ENCODE measurements at places on chromosomes 3 and 15.

DNA sequence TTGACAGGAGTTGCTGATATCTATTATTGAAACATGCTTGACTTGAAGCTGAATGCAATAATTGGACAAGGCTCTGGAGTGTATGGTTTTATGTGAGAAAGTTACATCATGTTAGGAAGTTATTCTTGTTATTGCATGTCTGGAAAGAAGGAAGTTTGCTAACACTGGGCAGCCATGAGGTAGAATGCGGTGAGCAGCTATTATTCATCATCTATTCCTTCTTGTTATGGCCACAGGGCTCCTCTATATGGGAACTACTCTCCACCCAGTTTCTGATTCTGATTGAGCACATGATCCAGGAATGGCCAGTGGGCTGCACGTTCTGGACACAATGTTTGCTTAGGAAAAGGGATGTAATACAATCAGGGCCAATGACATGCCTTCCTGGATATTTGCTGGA lies 37.8 kb upstream of the SCN5A start:
- DNase-seq: no peak

- DNase-seq: no peak
Observed at GRCh38 chr15:73028831-73029451, 23.3 kb upstream of the NEO1 start.

DNA sequence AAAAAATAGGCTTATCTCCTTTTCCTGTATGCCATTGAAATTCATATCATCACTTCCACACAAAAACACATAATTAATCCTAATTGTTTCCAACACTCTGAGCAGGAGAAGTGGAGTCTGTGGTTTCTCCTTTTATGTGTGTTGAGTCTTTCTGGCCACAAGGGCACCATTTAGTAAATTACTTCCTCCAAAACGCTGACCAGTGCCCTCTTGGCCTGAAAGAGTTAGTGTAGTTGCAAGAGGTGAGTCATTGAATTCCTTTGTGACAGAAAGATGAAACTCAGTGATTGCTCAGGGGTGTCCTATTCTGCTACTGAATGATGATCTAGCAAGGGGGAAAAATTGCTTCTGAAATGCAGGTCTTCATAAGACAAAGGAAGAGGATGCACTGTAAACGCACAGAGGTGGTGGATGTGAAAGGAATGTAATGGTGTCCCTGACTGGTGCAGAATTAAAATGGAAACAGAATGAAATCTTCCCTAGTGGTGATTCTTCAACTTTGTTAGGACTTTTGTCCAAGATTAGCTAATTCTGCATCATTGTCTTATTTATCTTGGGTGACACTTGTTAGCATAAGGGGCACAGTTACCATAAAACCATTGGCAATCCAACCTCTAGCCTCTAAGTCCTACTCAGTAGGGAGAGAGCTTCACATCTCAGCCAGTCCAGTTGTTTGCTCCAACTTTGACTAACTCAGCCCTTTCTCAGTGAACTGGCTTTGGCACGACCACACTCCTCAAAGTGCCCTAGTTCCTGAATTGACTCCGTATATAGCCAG lies 208.4 kb upstream of the NANOGP8 start:
- DNase-seq: no peak

GRCh38 chr3:31676556-31676955 lies 143.8 kb downstream of the STT3B start:
- no peak for DNase-seq

DNA sequence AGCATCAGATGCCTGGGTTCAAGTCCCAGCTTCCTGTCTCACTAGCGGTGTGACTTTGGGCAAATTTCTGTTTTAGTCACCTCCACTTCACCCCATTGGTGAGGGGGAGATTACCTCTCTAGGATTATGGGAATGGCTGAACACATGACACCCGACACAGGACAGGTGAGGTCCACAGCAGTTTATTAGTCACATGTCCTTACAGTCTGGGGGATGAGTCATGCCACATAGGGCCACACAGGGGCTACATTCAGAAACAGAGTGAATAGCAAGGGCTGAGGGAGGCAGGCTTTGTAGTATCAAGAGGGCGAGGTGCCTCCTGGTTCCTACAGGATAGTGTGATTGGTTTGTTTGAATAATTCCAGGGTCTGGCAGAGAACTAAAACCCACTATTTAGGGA lies 15.2 kb upstream of the ITGA11 start:
- DNase-seq: no peak

DNA sequence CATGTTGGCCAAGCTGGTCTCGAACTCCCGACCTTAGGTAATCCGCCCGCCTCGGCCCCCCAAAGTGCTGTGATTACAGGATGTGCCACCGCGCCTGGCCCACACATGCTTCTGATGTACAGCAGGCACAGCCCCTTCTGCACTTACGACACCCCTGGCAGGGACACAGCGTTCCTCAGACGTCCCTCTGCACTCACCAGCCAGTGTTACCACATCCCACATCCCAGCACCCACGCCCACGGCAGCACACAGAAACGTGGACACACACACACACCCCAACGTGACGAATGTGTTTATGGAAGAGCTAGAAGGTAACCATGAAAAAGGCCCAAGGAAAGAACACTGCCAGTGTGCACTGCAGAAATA lies 576 bp upstream of the RPAP1 start:
- no peak for DNase-seq

DNA sequence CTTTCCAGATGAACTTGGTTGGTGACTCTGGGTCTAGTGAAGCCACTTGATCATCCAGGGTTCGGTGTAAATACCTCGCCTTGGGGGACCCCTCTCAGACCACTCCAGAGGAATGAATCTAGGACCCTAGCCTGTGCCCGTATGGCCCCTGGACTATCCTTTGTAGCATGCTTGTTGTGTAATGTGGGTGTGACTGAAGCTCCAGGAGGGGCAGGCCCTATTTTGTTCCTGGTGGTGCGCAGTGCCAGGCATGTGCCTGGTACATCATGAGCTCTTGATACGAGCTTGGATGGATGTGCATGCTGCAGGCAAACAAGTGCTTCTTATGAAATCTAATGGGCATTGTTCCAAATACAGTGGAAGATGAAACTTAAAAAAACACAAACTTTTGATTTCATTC lies 82.8 kb downstream of the EBLN2 start:
- DNase-seq: no peak

- no peak for DNase-seq
Observed at GRCh38 chr3:49098429-49098828, 4.6 kb upstream of the QRICH1 start.

DNA sequence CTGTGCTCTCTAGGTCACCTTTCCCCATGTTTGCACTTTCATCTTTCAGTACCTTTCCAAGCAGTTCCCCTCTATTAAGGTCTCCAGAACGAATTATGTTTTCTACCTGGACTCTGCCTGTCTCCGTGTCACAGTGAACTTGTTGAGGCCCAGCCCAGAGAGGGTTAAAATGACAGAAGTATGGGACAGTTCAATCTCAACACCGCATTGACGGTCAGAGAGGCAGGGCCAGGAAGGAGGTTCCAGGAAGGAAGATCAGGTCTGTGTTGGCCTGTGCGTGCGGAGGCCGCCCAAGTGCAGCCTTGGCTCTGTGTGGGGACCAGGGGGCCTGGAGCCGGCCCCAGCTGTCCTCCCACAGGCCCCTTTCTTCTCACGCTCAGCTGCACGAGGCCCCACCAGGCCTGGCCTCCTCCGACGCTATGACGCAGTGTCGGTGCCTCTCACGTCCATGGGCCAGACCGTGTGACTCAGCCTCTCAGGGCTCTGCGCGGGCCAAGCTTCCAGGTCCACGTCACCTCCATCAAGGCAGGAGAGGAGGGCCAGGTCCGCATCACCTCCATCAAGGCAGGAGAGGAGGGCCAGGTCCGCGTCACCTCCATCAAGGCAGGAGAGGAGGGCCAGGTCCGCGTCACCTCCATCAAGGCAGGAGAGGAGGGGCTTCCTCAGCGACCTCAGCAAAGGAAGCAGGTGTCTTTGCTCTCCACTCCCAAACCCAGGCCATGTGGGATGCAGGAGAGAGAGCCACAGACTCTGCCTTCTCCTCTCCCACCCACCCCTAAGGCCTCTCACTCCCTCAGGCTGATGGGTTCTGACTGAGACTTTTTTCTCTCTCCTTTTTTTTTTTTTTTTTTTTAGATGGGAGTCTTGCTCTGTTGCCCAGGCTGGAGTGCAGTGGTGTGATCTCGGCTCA lies 83.1 kb downstream of the CPN2 start:
- no peak for DNase-seq

GRCh38 chr15:45458746-45459403 lies 63.7 kb downstream of the SLC30A4 start:
- DNase-seq: no peak

GRCh38 chr3:69612791-69613190 lies 126.5 kb upstream of the MITF start:
- peak; percentile 20 for DNase-seq

GRCh38 chr3:113570158-113570557 lies 37.8 kb downstream of the SIDT1 start:
- no peak for DNase-seq

- DNase-seq: no peak
Observed at GRCh38 chr3:177703788-177704187, 506.5 kb upstream of the TBL1XR1 start.

DNA sequence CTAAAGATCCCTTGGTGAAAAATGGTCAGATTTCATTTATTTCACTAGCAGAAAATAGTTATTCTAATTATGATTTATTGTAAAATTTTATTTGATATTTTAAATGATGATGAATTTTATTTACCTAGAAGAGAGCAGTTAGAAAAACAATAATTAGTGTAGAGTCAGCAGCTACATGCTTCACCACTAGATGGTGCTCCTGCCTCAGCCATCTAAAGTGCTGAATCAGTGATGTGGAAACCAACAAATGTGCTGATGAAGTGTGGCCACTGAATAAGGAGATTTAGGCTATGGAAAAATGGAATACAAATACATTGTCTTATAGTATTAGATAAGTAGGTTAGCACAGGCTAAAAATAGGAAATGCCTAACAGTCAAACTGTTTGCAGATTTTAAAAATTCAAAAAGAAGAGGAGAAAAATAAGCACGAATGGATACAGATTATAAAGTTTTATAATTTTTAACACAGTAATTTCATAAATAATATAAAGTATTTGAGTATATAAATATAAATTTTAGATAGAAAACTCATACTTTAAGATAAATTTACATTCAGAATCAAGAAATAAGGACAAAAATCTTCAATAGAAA lies 109.8 kb downstream of the PPP2R3A start:
- DNase-seq: no peak

GRCh38 chr3:59234884-59235633 lies 185.2 kb upstream of the CFAP20DC start:
- DNase-seq: no peak

DNA sequence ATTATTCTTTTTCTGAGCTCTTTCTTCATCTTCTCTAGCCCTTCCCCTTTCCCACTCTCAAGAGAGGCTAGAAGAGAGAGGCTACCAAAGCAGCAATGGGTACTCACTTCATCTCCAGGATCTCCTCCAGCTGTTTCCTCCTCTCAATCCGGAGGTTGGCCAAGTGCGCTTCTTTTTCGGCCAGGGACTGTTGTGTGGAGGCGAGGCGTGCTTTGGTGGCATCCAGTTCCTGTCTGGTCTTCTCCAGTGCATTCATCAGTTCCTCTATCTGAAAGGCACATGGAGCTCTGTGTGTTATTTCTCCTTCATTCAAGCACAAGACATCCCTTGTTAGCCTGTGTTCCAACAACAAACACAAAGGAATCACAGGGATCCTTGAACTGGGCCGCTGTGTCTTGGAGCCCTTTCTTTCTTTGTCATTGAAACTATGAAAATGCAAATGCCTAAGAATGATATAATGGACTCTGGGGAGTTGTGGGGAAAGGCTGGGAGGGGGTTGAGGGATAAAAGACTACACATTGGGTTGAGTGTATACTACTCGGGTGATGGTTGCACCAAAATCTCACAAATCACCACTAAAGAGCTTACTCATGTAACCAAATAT lies 401.3 kb upstream of the WNT5A start:
- DNase-seq: no peak

DNA sequence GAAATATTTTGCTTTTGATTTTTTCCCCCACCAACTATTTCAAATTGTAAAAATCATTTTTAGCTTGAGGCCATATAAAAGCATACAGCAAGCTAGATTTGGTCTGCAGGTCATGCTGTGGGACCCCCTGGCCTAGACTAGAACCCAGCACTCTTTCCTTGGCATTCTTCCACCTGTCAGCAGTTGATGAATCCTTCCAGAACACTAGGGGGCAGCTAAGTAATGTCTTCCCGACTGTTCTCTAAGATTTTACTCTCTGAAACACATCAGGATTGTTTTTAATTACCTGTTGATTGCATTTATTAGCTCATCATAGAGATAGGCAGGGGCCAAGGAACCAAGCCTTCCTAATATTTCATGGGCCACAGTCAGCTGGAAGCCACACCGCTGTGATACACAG lies 174.5 kb downstream of the CACNA1D start:
- DNase-seq: no peak

DNA sequence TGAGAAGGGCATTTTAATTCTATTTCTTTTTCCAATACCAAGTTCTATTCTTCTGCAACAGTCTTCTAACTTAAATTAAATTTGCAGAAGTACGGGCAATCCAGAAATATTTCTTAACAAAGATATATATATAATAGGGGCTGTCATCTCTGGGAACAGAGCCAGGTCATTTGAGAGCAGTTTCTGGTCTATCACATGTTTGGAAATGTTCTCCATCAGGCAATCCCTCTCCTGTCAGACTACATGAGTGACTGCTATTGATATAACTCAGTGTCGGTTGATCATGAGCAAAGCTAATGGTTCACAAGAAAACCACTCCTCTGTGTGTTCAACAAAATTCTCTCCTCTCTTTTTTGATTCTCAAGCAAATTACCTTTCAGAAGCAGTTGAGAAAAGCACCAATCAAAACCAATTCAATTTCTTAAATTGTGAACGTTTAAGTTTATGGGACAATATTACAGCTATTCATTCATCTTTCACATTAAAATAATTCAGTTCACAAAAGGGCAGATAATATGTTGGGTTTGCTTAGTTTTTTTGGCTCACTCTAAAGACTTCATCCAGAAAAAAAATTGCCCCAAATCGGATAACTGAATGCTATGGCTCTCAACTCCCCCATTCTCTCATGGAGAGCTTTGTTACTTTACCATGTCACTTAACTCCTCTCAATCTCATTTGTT lies 152.9 kb upstream of the TGFBR2 start:
- no peak for DNase-seq

DNA sequence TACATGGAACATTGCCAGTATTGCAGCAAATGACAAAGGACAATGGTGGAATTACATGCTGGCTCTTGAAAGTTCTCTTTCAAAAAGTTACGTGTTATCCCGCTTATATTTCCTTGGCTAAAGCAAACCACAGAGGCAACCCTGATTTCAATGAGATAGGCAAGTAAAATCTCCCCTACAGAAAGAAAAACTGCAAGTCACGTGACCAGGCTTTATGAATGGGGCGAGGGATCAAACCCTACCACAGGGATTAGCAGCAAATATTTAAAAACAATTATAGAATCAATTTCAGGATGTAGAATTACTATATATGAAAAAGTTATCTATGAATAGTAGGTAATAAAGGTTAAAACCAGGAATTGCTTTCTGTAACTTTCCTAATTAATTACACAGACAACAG lies 603.4 kb upstream of the GBE1 start:
- no peak for DNase-seq

DNA sequence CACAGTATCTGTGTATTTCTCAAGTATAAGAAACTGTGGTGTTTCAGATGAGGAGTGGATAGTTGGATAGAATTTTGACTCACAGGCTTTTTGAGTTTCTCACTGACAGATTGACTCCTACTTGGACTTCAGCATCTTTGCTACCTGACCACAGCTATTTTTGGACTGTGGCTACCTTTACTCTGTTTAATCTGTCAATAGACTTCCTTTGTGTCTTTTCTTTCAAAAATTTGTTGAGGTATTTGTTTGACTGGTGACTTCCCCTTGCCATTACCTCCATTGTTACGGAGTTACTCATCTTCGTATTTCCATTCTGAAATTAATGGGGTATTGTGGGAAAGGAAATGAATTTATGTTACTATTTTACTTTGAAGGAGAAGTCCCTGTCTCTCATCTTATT lies 123.8 kb downstream of the AGBL1 start:
- DNase-seq: no peak

Measured in D721Med (cell line).